ENCODE measurements at places on chromosomes 1 and 21. TPM values are rescaled to one million over a fixed set of nuclear protein-coding genes. Genes with fewer than 3 reads are reported as not detected.

DNA sequence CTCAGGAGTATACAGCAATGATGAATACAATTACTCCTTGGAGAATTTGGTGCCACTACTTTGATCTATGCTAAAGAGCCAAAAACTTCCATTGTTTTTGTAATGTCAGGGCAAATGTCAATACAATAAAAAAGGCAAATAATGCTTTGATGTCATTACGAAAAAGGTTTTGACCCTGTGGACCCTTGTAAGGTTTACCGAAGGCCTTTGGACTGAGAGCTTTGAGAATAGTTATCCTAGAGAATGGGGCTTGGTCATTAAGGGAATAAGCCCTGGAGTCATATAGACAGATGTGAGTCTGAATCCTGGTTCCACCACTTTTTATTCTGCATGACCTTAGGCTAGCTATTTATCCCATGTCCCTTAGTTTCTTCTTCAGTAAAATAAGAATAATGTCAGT is 27.5 kb downstream of the CEP170 start:
- DNase-seq, result no peak
- H3K27ac ChIP-seq, result no peak overlapping the region

Gene PLA2G2D
- total RNA-seq, result not detected

- no peaks in the 10 kb centered on the region for H3K4me1 ChIP-seq
- no peaks in the 10 kb centered on the region for H3K27me3 ChIP-seq
- H3K4me3 ChIP-seq, result no peak overlapping the region
Observed at GRCh38 chr1:36775716-36776115, 258.6 kb downstream of the GRIK3 start.

GRCh38 chr1:222275001-222275728 is 272.7 kb downstream of the HHIPL2 start:
- H3K36me3 ChIP-seq, result no peaks in the 10 kb centered on the region
- no peak overlapping the region for H3K4me3 ChIP-seq

DNA sequence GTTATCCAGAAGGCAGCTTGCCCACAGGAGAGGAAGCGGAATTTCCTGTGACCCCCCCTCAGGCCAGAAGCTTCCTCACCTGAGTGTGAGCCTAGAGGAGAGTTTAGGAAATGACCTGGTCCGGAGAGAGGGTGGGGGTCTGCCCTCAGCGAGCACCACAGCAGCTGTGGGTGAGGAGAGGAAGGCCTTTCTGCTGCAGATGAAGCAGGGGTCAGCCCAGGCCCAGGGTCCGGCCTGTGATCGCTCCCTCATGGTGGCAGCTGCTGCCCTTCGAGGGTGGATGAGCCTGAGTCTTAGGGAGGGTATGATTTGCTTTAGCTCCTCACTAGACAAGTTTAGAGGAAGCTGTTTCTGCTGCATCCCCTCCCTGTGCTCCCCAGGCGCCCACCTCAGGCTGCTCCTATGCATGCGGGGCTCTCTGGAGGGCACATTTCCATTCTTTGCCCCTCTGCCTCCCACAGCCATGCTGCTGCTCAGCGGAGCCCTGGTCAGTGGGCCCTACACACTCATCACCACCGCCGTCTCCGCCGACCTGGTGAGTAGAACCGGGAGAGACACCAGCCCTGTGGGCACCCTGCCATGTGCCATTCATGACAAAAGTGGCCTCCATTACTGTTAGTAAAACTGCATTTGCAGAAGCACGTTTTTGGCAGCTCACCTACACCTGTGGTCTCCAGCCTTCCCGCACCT is 53.0 kb downstream of the SLC37A1 start:
- peaks cover 28% of the 10 kb centered on the region for H3K36me3 ChIP-seq
- no peak for DNase-seq
- H3K4me3 ChIP-seq, result no peak overlapping the region

Gene CDK11B
- 24.8 TPM for total RNA-seq

DNA sequence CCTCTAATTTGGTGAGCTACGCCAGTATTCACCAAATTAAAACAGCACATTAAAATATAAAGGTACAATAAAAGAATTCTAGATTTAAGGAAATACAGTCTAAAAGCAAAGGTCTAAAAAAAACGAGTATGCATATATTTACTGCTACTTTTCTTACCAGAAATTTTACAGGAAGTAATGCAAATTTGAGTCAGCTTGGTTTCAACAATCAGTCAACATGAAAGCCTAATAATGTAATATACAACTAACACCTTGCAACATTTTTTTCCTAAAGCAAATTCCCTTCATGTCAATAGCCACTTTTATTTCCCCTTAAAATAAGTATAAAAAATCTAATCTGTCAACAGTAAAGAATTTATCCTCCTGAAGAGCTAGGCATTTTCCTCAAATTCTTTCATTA is 11.9 kb downstream of the PTP4A2 start:
- H3K27ac ChIP-seq, result no peak overlapping the region
- H3K4me1 ChIP-seq, result peaks cover 60% of the 10 kb centered on the region
- no peaks in the 10 kb centered on the region for H3K27me3 ChIP-seq
- no peak for DNase-seq
- no peak overlapping the region for H3K4me3 ChIP-seq

DNA sequence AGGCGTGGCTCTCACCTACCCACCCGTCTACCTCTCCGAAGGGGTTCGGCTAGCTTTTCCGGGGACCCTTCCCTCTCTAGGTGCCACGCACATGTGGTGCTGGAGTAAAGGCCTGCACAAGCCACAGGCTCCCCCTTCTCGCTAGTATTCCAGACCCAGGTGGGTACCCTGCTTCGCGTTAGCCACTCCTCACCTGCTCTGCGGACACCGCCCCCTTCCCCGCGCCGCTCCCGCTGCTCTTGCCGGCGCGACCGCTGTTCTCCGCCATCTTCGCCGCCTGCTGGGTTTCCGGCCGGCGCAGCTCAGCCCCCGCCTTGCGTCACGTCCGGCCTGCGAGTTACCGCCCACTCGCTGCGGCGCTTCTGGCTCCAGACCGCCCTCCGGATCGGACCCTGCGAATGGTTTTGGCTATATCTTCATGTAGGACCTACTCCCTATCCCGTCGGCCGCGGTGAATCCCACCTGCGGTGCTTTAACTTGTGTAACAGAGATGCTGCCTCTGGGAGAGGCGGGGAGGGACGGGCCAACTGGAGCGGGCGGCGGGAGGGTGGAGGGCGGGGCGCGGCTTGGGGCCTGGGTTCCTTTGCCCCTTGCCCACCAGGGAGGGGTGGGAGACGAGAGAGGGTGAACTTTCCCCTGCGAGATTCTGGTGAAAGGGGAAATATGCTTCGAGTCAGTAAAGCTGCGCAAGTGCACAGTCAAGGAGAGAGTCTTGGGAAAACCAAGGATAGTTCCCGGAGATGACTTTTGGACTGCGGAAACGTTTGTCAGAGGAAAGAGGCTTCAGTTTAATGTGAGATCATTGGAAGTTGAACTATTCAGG is at the start of the genes NIT1 and PFDN2:
Gene NIT1 (plus strand): TSS at position 347 of the 823 bp plus-strand sequence. CDS start 72 bp downstream, at position 419.
Gene PFDN2 (minus strand): TSS at position 279 of the 823 bp plus-strand sequence. CDS start 11 bp downstream, at position 268.
- peaks cover 26% of the 10 kb centered on the region for H3K4me1 ChIP-seq
- peak within 1 kb of the TSS; percentile 94 for H3K27ac ChIP-seq
- peak within 1 kb of the TSS; percentile 98 for H3K4me3 ChIP-seq
- peaks cover 32% of the 10 kb centered on the region for H3K36me3 ChIP-seq
- H3K27me3 ChIP-seq, result no peaks in the 10 kb centered on the region

- no peaks in the 10 kb centered on the region for H3K36me3 ChIP-seq
- no peaks in the 10 kb centered on the region for H3K27me3 ChIP-seq
- no peak overlapping the region for H3K4me3 ChIP-seq
- H3K4me1 ChIP-seq, result no peaks in the 10 kb centered on the region
- no peak overlapping the region for H3K27ac ChIP-seq
- DNase-seq, result no peak
Observed at GRCh38 chr1:113663165-113663951, 95.9 kb downstream of the PHTF1 start.

Gene NPHS2
- total RNA-seq, result not detected

Gene SMYD3
- total RNA-seq, result 0.32 TPM
